Spleen (tissue), 13 donors: ENCODE measurements at places on chromosomes 13 and 19. TPM values are rescaled to one million over a fixed set of nuclear protein-coding genes. Genes with fewer than 3 reads are reported as not detected.

Gene NFIX
- polyA plus RNA-seq: 1.1 TPM

Gene SHISA7
- polyA plus RNA-seq: 0.03 TPM

Gene NCAN
- not detected for polyA plus RNA-seq

Gene CGB3
- not detected for polyA plus RNA-seq

Gene ATP4A
- polyA plus RNA-seq: not detected

Gene ZNF443
- polyA plus RNA-seq: 1.9 TPM

Gene TPTE2
- polyA plus RNA-seq: 0.26 TPM

Gene LGALS4
- 9.6 TPM for polyA plus RNA-seq

Gene ZNF526
- 1.9 TPM for polyA plus RNA-seq

Gene LGALS14
- polyA plus RNA-seq: not detected

Gene IFNL1
- not detected for polyA plus RNA-seq

Gene CGB7
- polyA plus RNA-seq: not detected

Gene STAP2
- 2.1 TPM for polyA plus RNA-seq

Gene ZGLP1
- 11.6 TPM for polyA plus RNA-seq

Gene PALM3
- polyA plus RNA-seq: 0.05 TPM

Gene CYP2A7
- not detected for polyA plus RNA-seq

Gene GJB2
- 0.23 TPM for polyA plus RNA-seq

Gene EBI3
- polyA plus RNA-seq: 27.5 TPM

Gene ELSPBP1
- polyA plus RNA-seq: not detected

Gene ADM5
- polyA plus RNA-seq: 3.5 TPM

Gene WASF3
- 1.7 TPM for polyA plus RNA-seq

Gene PSMD8
- polyA plus RNA-seq: 39.0 TPM

Gene WDR87
- not detected for polyA plus RNA-seq

Gene ZNF574
- 4.9 TPM for polyA plus RNA-seq

Gene LPAR2
- 41.9 TPM for polyA plus RNA-seq

Gene PEX11G
- polyA plus RNA-seq: 7.8 TPM

Gene COL4A2
- polyA plus RNA-seq: 52.6 TPM

Gene KLC3
- 0.07 TPM for polyA plus RNA-seq

Gene PRRG2
- 1.3 TPM for polyA plus RNA-seq

Gene COX7A1
- polyA plus RNA-seq: 26.3 TPM
